ENCODE measurements at places on chromosomes 5 and 9.
A peak's percentile ranks its signal among the peaks of the same experiment; 100 is the strongest.

DNA sequence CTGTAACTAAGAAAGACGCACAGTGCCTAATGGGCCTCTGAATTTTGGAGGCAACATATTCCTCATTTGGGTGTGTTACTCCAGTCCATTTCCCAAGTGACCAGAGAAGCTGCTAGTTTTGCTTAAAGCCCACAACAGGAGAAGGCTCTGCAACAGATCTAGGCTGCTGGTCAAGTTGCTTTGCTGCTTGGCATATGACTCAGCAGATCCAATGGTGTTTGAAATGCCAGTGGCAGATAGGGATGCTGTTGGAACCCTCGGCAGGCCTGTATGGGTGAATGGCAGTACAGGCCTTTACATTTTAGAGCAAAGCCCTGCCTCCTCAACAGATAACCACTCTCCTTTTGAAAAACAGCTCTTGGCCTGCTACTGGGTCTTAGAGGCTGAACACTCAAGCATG, 36.2 kb upstream of the ROR2 start:
- no peak for DNase-seq

DNA sequence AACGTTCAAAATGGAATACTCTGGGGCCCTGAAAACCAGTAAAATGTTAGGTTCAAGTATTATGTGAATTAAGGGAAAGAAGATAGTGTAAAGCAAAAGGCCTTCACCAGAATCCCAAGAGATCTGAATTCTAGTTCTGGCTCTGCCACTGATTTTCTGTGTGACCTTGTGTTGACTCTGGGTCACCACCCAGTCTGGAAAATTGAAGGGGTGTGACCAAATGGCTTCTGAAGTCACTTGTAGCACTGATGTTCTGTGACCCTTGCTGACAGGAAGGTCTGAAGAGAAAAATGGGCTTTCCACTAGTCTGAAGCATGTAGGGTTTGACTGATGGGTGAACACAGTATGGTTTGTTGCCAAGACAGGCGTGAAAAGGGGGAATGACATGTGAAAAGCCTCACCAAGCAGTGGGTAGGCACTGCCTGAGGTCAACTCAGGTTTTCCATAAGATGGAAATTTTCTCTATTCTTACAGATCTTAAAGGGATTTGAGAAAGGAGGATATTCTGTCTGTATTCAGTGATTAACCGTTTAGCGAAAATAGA, 33.1 kb downstream of the ANP32B start:
- DNase-seq = no peak

DNA sequence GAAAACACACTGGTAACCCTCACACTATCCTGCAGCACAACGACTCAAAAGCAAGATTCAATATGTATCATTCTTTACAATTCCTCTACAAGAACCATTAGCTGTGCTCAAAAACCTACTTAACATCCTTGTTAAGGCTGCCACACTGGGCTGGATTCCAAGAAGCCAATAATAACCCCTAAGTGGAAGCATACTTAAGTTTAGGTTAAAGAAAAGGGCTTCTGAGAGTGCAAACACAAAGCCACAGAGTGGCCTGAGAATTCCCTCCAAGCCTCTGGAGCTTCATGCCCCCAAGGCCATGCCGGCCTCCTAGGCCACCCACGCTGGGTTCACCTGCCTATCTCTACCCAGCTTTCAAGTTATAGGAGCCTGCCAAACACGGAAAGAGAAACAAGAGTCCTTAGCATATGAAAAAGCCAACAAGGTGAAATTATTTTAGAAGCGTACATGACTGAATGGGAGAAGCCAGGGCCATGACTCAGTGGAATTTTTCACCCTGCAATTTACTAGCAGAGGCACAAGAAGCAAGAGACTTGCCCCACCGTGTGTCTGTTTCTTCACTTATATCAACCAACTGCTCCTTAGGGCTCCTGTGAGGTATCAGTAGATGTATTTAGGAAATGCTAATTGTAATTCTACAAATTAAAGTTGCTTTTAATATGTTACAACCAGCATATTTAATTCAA, 293.0 kb downstream of the SPOCK1 start:
- no peak for DNase-seq

GRCh38 chr5:36949593-36949992, 73.0 kb downstream of the NIPBL start:
- DNase-seq = no peak

GRCh38 chr9:7367726-7368125, 431.9 kb downstream of the DMAC1 start:
- no peak for DNase-seq

DNA sequence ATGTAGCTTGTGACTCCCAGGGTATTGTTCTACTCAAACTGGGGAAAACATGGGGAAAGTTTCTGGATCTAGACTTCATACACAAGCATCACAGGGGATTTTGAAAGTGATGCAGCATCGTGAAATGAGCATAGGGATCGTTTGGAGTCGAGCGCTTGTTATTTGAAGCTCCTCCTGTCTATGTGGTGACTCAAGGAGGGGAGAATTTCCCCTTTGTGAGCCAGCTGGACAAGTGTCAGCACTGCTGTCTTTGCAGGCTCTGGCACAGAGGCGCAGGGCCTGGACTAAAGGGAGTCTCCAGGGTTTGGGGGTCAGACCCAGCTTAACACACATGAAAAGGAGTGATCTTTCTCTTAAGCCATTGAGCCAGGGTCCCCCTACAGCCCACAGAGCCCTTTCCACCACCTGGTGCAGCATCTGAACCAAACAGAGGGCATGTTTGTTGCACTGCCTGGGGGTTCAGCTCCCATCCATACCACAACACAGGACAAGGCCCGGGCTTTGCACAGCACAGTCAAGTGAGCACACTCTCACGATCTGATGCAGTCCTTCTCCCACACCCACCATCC, 51.0 kb downstream of the IRF1 start:
- peak; percentile 84 for DNase-seq

- DNase-seq = no peak
These were observed 85.2 kb downstream of the RASGRF2 start for GRCh38 chr5:81045389-81045807.

DNA sequence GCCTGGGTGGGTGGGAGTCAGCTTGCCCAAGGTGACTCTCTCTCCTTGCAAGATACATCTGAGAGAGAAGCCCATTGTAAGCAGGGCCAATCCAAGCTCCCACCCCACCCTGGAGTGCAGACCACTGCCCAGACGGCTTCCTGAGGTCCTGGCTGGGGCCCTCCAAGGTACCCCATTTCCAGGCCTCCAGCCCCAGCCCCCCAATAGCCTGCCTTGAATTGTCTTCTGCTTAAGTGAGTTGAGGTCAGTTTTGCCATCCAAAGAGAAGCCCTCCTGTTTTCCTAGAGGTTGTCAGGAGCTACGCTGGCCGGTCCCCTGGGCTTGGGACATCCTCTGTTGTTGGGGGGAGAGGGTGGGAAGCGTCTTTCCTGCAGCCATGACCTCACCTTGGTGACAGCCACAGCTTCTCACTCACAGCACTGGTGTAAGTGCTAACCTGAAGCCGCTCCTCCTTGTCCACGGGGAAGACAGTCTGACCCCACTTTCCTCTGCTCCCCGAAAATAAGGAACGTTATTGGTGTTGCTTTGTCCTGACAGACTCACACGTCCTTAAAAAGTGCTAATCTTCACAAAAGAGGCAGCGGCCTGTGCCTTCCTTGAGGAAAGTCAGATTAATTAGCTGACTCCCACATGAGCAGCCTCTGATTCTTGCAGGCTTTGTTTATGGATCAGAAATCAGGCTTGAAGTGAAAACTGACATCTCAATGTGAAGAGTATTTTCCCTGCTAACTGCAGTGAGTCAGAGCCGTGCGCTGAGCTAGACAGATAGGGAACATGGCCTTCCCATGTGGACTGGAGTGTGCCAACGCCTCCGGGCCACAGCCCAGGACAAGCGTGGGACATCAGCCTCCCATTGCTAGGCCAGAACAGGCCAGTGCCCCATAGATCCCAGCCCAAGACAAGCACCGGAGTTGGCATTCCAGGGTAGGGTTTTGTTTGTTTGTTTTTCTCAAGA, 52.3 kb downstream of the ADAMTS2 start:
- DNase-seq = no peak

GRCh38 chr5:2914981-2915484, 163.6 kb upstream of the IRX2 start:
- no peak for DNase-seq

DNA sequence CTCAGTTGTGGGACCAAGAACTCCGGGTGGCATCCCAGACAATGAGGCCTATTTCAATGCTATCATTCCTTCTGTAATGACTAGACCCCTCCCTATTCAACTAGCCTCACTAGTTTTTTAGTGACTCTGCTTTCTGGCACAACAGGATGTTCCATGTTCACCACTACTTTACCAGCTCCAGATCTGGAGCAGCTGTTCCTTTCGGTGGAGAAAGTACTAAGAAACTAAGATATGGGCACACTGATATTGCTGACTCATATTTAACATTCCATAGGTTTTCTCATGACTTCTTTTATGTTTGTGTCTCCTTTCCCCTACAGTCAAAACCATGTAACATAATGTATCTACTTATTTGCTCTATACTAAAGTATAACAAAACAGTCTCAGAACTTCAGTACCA, 24.1 kb downstream of the IL33 start:
- no peak for DNase-seq

DNA sequence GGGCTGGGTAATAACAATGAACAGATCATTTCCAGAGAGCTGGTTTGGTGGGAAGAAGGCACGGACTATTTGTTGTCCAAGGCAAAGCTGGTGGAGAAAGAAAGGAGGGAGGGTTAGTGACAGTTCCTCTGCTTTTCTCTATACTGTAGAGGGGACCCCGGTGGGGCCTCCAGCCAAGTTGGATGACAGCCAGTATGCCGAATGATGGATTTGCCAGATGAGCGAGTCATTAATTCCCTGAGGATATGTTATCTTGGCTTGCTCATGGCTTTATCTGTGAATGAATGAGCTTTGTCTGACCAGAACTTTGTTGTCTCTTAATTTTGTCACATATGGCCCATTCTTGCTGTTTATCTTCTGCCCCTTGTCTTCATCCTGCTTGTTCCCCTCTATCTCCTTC, 158.6 kb upstream of the GLRA1 start:
- DNase-seq = no peak

- no peak for DNase-seq
These were observed 512.4 kb upstream of the CHD1 start for GRCh38 chr5:99441235-99441634.

GRCh38 chr9:137620048-137620405, 1.2 kb downstream of the EHMT1 start:
- no peak for DNase-seq

DNA sequence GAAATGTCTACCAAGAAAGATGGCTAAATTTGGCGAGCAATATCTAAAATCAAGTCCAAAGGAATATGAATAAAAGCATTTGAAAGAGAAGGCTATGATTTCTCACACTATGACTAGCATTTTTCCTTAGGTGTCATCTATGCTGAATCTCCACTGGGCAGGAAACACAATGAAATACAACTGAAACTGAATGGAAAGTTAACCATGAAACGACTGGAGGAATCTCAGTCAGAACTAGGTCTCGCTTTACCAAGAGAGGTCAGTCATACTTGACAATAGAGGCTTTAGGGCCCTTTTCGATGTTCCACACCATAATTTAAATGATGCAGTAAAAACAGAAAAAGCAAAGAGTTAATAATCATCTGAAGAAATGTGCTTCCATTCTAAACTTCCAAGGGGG, 339.0 kb downstream of the PDE4D start:
- DNase-seq = no peak

DNA sequence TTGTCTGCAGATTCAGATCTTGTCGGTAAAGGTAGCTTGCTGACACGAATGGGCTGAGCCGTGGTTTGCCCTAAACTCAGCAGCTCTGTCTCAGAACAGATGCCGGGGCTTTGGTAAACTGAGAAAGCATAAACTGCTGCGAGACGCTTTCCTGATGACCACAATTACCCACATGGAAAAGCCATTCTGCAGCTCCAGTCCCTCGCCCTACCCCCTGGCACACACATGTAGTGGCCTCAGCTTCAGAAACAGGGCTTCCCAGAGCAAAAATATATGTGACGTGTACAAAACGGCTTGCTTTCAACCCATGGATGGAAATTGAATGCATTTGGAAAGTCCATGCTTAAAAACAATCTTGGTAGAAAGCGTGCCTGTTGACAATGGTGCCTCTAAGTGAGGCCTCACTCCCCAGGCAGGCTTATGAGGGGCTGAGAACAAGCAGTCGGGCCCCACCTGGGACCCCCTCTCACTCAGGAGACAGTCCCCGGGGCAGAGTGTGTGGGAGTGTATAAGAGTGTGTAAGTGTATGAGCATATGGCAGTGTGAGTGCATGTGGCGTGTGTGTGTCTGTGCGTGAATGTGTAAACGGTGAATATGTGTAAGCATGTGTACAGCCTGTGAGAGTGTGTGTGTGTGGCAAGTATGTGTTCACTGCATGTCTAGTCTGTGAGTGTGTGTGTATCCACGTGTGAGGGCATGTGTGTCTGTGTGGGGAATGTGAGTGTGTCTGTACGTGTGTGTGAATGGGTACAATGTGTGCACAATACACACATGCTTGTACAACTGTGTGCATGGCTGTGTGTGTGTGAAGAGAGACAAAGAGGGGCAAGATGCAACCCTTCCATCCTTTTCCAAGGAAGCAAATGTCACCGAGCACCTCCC, 88.2 kb upstream of the SMIM23 start:
- DNase-seq = no peak

DNA sequence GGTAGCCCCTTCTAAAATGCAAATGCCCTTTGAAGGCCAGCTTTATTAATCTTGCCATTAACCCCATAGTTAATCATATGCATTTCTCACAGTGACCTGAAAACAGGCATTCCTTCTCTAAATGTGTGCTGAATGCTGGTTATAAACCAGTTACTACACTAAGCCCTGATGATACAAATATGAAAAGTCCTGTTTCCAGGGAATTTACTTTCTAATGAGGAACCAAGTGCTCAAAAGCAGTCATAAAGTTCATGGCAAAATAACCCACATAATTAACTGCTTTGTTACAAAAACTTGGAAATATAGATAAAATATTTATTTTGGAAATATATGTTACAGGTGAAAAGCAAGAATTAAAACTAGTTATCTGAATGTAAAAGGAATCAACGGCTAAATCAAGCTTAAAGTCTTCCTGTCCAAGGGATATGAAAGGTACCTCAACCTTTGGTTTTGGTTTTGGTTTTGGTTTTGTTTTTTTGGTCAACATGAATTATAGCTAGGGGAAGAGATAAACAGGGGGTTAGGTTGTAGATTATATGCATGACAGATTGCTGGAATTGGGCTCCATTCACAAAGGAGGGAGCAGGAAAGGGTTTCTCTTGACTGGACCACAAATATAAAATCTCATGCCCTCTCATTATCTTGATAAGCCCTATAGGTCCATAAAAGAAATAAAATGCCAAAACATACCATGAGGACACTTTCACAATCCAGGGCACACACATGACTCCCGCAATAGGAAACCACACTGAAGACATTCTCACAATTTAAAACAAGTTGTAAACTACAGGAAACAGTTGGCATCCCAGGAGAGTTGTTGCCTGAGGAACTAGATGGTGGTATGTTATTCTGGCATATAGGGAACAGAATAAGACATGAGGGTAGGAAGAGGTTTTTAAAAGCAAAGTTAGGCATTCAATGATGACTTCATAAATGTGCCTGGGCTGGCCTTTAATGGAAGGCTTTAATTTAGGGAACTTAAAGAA, 46.7 kb upstream of the MACIR start:
- peak; percentile 8 for DNase-seq
